ENCODE measurements at places on chromosomes 11 and 22.

DNA sequence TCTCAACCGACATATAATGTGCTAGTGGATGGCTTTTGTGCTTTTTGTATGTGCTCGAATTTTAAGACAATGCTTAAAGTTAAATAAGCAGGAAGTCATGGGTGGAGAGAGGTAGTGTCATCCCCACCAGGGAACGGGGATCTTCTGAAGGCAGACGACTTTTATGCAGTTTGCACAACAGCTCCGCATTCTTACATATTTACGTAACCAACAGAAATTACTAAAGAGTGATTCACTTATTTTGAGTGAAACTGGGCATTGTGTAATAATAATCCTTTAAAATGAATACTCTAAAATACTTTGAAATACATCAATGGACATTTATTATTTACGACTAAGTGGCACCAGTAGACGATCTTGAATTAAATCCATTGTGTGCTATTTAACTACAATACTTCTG lies 305.1 kb downstream of the CNTN5 start:
- DNase-seq, result peak; percentile 77

- DNase-seq, result no peak
These were observed 15.9 kb upstream of the NFRKB start for GRCh38 chr11:129911298-129911697.

- DNase-seq, result no peak
These were observed 323.3 kb upstream of the ZC3H12C start for GRCh38 chr11:109769858-109770257.

- no peak for DNase-seq
These were observed 70.3 kb upstream of the BDNF start for GRCh38 chr11:27770576-27770975.

DNA sequence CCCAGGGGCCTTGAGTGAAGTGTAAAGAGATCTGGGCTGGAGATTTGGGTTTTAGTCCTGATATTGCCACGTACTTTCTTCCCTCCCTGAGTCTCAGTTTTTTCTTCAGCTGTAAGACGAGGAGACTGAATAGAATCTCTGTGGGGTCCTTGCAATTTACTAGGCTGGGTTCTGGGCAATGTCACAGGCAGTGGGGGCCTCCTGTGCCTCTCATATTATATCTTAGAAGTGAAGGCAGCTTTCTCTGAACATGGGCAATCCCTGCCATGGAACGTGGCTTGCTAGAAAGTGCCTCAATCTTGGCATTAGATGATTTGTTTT lies 62.0 kb upstream of the PTPRJ start:
- DNase-seq, result no peak

GRCh38 chr11:36777311-36777710 lies 179.3 kb upstream of the RAG2 start:
- no peak for DNase-seq

- no peak for DNase-seq
These were observed 13.2 kb downstream of the THY1 start for GRCh38 chr11:119409731-119410130.

DNA sequence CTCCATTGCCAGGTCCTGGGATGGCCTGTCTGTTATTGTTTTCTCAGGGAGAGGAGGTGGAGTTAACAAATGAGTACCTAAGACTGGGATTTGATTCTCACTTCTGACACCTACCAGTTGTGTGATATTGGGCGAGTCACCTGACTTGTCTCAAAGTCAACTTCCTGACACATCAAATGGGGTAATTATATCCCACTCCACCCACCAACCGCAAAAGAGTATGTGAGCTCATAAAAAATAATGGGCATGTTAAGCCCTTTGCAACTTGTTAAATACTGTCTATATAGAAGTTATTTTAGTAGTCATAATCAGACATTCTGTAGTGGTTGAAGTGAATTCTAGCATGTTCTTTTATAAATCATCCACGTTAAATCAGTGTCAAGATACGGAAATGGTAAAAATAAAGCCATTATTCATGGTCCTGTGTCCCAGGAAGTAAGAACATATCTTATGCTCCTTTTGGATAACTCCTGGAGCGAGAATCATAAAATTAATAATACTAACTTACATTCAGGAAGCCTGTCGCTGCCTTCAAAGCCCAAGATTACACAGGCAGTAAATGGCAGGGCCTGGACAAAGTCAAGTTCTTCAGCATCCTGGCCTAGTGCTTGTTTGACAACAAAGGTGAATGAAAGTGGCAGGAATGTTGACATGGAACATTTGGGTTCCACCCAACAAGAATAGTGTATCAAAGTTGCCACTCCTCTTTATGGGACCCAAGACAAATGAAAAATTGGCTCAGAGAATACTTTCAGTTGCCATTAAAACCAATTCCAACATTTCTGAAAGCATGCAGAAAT lies 54.3 kb downstream of the SYTL2 start:
- DNase-seq, result no peak

DNA sequence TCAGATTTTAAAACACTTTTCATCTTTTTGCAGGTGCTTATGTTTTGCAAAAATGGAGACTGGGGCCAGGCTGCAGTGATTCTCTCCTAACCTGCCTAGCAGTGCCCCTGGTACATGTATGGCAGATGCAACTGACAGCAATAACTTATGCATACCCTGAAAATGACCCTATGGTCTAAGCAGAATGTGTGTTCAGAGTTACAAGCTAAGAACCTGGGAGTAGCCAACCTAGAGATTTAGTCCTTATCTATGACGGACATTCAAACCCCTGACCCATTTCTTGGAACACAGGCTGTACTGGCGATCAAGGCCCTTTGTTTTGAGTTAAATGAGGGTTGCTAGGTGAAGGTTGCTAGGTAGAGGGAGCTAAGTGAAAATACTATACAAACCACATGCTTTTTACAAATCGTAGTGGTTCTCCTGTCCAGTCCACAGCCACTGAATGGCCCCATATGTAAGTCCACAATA lies 184.9 kb upstream of the SESN3 start:
- DNase-seq, result no peak

DNA sequence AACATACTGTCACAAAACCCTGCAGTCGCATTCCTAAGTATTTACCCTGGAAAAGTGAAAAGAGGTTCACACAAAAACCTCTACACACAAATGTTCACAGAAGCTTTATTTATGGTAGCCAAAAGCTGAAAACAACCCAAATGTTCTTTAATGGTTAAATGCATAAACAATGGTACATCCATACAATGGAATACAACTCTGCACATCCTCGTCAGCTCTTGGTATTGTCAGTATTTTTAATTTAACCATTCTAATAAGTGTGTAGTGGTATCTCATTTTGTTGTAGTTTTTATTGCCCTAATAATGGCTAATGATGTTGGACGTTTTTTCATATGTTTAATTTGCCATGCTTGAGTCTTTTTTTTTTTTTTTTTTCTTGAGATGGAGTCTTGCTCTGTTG lies 99.4 kb downstream of the ATXN10 start:
- DNase-seq, result no peak

- no peak for DNase-seq
These were observed 132.2 kb upstream of the SESN3 start for GRCh38 chr11:95363164-95363563.

DNA sequence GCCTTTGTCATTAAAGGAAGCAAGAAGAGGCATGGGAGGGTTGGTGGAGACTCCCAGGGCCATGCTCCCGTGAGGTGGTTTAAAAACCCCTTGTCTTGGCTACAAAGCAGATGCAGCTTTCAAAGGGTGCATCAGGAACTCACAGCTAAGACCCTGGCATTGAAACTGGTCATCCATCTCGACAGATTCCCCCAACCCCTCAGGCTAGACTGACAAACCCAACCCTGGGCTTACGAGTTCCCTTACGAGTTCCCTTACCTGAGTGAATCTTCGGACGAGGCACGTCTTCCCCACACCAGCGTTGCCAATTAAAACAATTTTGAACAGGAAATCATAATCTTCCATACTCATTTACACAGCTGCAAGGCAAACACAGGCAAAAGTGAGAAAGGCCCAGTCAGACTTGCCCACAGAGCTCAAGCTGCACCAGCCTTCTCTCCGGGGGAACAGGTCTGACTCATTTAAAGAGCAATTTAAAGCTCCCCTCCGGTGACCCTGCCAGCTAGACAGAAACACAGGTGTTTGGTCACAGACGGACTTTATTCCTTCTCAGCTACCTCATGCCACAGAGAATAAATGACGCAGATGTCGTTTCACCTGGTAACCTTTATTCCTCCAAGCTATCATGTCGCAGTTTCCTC lies 74.6 kb downstream of the RAB30 start:
- DNase-seq, result no peak

DNA sequence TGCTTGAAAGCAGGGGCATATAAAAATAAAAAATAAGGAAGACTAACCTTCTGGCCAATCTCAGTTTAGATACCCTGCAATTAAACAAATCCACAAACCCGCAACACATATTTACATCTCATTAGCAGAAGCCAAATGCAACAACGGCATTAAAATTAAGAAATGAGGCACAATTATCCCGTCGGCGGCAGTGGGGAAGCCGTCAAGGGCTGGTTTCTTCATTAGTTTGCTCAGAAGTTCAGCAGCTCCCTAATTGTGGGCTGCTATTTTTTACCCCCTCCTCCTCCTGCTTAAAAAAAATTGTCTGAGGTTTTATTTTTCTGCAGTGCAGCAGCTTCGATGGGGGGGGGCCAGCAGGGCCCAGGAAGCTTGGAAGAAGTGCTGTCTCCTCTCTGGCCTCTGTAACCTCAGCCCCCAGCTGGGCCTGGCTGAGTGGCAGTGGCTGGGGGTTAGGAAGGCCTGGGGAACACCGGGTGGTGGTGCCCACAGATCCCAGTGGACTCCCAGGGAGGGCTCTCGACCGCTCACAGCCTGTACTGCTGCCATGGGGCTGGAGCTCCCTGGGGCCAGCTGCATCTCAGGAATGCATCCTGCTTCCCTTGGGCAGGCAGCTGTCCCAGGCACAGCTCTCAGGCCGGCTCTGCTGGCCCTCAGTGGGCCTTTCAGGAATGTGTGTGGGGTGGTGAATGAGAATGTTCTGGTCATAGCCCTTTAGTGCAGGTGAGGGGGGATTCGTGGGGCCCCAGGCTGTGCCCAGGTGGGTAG lies 148.7 kb upstream of the B3GAT1 start:
- DNase-seq, result no peak

DNA sequence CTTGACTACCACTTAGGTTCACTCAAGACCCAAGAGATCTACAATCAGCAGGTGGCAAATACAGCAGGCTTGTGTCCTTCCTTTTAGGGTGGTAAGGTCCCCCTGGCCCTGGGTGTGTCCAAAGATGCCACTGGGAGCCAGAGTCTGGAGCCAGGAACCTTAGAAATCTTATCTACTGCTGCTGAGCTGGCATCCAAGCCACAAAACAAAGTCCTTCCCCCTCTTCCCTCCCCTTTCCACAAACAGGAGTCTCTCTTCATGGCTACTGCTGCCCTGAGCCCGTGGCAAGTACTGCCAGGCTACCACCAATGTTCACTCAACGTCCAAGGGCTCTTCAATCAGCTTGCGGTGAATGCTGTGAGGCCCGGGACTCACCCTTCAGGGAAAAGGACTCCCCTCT lies 21.4 kb upstream of the AQP11 start:
- DNase-seq, result no peak

DNA sequence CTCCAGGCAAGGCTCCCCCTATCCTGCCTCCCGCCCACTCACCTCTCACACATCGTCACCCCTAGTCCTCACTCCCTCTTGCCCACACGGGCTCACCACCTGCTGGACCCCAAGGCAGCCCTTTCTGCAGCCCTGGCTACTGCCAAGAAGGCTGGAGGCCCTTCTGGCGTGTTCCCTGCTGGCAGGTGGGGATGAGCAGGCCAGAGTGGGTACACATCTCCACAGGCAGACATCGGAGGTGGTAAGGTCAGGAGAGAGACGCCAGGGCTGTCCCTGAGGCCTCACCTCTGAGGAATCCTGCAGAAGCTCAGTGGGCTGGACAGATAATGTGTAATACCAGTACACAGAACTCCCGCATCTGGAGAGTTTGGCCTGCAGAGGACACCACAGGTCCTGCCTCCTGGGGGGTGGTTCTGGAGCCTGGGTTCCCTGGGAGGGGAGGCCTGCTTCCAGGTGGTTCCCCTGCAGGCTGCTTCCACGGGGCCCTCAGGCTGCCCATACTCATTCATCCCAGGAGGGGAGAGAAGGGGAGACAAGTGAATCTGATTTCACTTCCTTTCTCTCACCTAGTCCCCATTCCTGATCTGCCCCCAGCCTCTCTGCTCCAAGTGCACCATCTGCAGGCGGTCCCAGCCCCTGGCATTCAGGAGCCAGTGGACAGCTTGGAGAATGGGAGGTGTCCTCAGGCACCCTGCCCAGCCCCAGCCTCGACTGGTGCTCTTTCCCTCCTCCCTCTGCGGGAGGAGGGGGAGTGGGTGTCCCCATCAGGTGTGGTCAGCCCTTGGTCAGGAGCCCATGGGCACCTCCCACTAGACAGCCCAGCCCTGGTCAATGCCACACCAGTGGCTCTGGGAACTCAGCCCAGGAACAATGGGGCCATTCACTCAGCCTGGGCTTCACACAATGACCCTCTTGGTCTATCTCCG lies 6.1 kb upstream of the CHST1 start:
- no peak for DNase-seq

DNA sequence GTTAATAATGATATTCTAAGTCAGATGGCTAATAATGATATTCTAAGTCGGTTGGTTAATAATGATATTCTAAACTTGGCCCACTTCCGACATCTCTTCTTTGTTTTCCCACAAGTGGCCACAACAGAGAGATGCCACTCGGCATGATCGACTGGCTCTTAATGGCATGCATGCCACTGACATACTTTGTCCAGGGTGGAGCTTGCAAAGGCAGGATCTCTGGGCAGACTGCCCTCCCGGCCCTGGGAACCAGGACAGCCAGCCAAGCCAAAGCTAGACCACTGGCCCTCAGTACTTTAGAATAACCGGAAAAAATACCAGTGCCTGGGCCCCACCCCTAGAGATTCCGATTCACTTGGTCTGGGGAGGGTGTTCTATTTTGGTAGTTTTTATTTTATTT lies 78.1 kb downstream of the KIAA1671 start:
- DNase-seq, result no peak

All from non-pigmented ciliary epithelial cell (primary cell).